ENCODE measurements at places on chromosomes 5 and 9.

- no peak for DNase-seq
Observed at GRCh38 chr5:9644630-9645029, 14.5 kb upstream of the TAS2R1 start.

DNA sequence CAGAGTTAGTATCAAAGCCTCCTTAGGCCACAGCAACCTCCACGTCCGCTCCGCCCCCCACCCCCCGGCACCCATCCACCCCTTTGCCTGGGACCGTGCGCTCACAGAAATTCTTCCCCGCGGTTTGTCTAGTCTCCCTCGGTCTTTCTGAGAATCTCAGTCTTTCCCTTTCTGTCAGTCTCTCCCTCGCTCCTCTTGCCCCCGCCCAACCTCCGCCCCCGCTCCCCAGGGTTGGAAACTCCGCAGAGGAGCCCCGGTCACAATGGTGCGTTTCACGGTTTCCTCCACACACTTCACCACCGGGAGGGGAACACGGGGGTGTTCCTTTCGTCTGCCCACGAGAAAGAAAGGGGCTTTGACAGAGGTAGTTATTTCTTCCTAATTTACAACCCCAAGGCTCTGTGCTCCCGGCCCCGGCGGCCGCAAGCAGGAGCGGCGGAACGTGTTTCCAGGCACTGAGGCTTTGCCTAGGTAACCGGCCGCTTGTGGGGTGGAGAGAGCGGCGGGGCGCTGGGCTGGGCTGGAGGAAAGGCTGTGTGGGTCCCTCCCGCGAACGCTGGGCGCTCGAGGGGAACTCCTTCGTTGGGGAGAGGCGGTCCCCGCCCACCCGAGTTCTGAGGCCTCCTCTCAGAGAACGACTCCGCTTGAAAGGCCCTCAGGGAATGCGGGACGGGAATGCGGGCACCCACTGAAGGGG lies 2.1 kb downstream of the NR4A3 start:
- no peak for DNase-seq

- DNase-seq: no peak
Observed at GRCh38 chr5:9284272-9284671, 261.6 kb downstream of the SEMA5A start.

GRCh38 chr9:93910598-93910997 lies 44.6 kb downstream of the BARX1 start:
- DNase-seq: no peak

DNA sequence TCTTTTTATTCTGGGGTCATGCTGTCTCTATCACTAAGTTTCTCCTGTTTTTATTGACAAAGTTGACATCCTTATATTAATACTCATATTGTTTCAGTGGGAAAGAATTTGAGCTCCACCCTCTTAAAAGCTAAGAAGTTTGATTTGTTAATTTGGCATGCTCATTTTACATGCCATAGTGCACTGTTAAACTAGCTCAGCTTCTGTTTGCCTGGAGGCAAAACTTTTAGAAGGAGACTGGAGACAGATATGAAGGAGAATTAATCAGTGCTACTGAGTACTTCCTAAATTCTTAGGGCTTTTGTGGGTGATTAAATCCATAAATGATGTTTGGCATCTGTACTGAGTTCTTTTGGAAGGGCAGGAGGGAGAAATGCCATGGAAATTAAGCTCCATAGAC lies 138.9 kb downstream of the NTRK2 start:
- DNase-seq: no peak

GRCh38 chr9:38235244-38235643 lies 157.3 kb upstream of the ALDH1B1 start:
- DNase-seq: no peak

DNA sequence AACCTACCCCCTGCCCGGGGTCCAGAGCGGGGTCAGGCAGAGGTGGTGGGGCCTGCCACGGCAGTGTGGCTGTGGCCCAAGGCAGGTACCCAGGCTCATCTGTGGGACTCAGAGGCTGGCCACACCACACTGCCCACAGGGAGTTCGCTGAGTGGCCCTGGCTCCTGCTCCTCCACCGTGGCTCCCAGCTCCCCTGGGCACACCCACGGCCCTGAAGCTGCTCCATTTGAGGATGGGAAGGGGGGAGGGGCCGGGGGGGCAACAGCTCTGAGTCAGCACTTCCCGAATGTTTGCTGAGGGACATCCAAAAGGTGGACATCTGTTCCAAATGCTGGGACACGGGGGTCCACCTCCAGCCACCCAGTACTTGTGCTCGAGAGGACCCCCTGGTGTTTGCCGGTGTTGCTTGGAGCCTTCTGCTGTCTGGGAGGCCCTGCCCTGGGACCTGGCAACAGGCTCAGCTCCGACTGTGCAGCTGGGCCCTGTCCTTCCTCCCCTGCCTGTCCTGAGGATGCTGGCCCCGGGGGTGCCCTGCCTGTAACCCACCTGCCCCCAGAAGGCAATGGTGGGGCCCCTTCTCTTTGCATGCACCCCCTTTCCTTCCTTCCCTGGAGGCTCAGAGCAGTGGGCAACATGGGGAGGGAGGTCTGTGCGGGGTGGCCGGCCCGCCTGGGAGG lies 2.5 kb upstream of the NRARP start:
- DNase-seq: no peak

GRCh38 chr9:112850840-112851239 lies 39.8 kb downstream of the SLC46A2 start:
- no peak for DNase-seq

Data from anterior cingulate cortex (tissue), 58 donors.